AG04450 (cell line): ENCODE measurements at places on chromosomes 16 and 17.
A peak's percentile ranks its signal among the peaks of the same experiment; 100 is the strongest.

DNA sequence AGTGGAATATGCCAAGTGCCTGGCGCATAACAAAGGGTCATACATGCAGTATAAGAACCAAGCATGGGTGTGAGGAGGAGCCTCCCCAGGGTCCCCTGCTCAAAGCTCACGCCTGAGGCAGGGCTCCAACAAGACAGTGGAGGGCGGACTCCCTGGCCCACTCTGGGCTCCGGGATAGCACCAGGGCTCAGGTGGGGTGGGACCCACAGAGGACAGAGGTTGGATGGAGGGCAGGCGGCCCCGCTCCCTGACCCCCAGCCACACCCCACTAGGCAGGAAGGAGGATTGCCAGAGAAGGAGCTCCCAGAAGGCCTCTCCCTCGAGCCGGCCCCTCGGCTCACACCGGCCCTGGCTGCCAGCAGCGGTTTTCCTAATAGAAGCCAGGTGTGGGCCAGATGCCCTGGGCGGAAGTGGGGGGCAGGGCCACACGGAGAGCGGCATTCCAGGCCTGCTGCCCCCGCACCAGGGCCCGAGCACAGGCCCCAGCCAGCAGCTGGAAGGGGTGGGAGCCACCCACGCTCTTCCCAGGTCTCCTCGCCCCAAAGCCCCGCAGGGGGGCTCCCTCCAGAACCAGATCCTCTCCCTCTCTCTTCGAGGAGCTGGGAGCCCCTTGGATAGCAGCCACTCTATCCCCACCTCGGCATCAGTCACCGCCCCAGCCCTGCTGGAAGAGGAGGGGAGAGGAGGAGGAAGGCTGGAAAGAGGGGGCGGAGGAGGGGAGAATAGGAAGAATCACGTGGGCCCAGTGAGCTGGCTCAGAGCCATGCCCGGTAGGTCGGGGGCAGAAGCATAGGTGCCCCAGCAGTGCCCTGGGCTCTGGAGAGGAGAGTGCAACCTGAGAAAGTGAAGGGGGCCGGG lies 21.0 kb downstream of the VASN start:
- DNase-seq: peak; percentile 79

GRCh38 chr17:49798182-49798581 lies 9.7 kb downstream of the KAT7 start:
- DNase-seq: no peak

DNA sequence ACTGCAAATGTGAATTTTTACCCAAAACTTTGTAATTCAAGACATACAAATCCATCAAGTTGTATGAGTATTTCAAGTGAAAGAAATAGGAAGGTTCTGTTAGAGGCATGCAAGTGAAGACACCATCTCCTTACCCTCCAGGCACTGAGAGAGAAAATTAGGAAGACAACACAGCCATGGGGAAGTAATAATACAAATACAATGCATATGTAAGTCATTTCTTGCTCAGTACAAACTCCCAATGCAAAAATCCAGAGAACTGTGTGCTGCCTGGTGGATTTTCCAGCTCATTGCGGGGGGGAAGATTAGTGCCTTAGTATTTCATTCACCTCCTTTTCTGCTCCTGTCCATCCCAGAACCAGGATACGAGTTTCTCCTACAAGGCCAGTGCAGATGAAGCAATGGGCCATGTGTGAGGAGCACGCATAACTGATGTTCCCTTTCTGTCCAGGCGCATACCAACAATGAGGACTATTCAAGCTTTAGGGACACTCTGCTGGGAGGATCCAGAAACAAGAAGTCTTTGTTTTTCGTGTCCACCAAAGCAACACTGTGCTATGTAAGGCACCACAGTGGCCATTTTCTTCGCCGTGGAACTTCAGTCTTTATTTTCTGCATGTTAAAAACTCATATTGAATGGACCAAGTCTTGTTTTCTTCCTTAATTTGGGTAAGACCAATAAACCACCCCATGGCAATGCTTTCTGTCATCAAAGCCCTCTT lies 143.7 kb upstream of the RCVRN start:
- DNase-seq: no peak

- no peak for DNase-seq
Measured at GRCh38 chr16:53100889-53101288, 46.1 kb downstream of the CHD9 start.

GRCh38 chr17:2380226-2380922 lies 20.5 kb downstream of the MNT start:
- DNase-seq: no peak

GRCh38 chr16:4696905-4697847 lies 3.8 kb downstream of the NUDT16L1 start:
- no peak for DNase-seq

DNA sequence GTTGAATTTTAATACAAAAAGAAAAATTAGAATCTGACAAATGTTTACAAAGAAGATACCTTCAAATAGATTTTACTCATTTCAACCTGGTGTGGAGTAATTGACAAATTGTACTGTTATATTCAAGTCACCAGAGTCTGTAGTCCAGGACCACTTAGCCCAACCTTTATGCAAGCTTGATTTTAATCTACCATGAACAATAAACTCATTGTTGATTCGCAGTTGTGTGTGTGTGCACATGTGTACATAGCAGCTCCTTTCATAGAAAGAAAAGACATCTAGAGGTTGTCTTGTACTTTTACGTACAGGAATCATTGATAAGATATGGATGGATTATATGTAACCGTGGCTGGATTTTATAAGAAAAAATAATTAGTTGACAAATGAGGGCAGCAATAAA lies 20.7 kb upstream of the LRRC37A start:
- DNase-seq: no peak

DNA sequence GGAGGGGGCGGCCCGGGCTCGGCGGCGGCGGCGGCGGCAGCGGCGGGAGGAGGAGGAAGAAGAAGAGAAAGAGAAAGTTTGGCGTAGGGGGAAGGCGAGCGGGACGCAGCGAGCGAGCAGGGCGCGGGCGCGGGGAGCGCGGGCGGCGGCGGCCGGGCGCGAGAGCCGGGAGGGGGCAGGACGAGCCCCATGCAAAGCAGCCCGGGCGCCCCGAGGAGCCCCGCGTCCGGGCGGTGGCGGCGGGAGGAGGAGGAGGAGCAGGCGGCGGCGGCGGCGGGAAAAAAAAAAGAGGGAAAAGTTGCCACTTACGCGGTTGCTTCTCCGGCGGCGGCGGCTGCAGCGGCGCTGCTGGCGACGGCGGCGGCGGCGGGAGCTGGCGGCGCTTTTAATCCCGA lies 10.3 kb upstream of the ZFHX3 start:
- no peak for DNase-seq

DNA sequence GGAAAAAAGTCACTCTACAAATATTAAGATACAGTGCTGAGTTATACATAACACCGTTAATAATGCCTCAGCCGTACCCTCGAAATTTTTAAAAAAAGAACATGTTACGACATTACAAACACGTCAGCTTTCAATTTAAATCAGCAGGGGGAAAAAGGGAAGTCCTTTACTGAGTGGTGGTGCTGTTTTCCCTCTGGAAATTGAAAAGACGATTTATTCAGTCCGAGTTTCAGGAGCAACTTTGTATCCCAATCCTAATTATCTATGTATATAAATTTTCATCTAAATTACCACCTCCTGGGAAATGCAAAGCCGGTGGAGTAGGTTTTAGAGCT lies 1.3 kb downstream of the NETO2 start:
- DNase-seq: no peak

- DNase-seq: peak; percentile 74
Measured at GRCh38 chr16:106623-107324, 28.7 kb downstream of the MPG start.

DNA sequence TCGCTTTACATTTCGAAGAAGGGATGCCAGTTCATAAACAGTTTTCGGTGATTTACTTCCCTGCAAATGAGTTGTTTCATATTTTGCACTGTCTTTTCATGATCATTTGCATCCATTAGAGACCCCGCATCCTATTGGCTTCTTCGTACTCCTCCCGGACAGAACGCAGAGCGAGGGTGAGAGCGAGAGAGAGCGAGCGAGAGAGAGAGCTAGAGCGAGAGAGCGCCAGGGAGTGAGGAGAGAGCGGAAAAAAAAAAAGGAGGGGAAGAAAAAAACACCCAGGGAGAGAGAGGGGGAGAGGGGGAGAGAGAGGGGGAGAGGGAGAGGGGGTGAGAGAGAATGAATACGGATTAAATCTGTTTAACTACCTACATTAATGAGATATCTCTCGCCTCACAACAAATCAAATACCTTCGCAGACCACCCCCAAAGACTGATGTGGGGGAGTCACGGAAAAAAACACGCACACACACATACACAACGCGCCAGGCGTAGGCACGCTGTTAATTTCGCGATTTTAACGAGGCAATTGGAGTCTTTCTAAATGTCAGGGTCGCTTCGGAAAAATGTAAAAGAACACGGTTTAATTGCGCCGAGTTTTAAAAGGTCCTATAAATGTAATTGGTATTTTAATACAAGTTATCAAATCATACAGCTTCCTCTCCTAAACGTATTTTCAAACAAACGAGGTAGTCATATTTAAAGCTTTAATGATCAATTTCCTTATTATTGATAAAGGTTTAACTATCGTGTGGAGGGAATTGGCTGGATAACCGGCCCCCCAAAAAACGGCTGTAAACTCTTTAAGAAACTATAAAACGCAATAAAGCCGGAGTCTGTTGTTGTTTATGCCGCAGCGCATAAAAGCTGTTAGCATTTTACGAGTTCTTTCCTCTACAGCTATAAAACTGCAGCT lies at the start of gene HOXB8:
TSS of gene HOXB8 (minus strand) at position 246 of the 916 bp plus-strand sequence. CDS start 588 bp downstream, outside the sequence.
- no peak for DNase-seq

DNA sequence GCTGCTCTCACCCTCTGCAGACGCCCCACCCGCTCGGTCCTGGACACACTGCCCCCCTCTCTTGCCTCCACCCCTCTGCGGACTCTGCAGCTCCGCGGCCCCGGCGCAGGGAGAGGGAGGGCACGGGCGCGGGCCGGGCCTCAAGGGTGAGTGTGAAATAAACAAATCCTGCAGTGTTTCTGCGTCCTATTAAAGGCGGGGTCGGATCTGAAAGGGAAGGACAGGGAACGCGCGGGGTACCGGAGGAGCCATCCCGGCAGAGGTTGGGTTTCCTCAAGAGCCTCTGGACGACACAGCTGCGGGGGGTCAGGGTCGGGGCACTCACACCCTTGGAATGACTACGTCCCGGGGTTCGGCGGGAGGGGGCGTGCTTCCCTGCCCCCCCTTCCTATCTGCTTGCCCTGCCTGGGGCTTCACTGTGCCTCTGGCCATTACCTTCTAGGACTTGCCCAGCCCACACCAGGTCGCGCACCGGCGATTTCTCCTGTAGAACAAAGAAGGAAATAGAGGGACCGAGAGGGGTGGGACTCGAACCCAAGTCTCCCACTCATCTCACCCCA lies 466 bp upstream of the HSF4 start:
- no peak for DNase-seq

DNA sequence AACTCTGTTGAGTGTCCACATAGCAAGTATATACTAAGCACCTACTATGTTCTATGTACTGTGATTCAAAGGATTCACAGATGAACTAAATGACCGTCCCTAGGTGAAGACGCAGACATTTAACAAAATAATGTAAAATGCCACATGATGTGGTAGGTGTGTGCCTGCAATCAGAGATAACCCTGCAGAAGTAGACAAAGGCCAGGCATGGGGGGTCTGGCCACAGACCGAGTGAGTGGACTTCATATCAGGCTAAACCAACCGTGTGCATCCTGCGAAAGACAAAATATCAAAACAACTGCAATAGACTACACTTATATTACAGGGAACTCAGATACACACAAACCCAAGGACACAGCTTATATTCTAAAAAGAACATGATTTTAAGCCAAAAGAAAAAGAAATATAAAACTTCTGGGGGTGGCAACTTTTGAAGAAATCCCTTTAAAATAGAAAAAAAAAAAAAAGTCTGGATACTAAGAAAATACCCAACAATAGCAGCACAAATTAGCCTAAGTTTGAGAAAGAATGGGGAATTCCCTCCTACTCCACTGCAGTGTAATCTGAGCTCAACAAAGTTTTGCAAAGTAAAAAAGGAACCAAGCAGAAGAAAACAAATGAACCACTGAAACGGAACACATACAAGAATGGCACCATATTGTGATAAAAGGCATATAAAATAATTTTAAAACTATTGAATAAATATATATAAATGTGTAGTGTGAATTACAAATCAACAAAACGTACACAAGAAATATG lies 12.3 kb downstream of the HSDL1 start:
- DNase-seq: no peak

GRCh38 chr17:57523926-57524632 lies 221.0 kb downstream of the CCDC182 start:
- DNase-seq: peak; percentile 23

- DNase-seq: no peak
Measured at GRCh38 chr17:47687748-47688147, 6.2 kb upstream of the TBKBP1 start.

- no peak for DNase-seq
Measured at GRCh38 chr17:81251709-81252301, 12.7 kb downstream of the NDUFAF8 start.

- no peak for DNase-seq
Measured at GRCh38 chr16:88881007-88881615, 14.7 kb upstream of the PABPN1L start.

DNA sequence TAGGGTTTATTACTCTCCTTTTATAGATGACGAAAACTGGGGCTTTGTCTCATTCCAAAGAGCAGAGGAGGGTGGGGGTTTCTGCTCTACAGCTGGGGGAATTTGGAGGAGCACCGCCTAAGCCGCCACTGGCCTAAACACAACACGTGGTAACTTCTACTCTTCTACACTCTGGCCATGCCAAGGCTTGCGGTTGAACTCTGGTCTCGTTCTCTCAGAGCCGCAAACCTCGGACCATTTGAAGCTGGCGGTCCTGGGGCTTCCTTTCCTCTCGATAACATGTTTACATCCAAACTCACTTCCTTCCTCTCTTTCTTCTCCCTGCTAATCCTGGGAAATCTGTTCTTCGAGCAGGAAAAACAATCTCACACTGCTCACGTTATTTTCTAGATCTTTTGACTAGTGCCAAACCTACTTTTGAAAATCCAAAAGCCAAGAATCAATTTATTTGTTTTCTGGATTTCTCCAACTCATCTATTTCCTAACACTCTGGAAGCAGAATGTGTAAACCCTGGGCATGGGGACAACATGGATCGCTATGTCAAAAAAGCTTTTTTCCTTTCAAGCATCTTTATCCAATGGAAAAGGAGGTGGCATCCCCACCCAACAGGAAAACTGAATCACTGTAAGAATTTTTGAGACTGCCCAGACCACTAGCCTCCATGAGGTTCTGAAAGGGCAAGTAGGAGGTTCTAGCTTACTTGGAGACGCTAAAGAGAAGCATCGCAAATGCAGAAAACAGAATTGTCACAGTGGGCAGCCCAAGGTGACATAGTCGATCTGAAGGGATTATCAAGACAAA lies 13.6 kb upstream of the EEF2K start:
- peak; percentile 77 for DNase-seq

DNA sequence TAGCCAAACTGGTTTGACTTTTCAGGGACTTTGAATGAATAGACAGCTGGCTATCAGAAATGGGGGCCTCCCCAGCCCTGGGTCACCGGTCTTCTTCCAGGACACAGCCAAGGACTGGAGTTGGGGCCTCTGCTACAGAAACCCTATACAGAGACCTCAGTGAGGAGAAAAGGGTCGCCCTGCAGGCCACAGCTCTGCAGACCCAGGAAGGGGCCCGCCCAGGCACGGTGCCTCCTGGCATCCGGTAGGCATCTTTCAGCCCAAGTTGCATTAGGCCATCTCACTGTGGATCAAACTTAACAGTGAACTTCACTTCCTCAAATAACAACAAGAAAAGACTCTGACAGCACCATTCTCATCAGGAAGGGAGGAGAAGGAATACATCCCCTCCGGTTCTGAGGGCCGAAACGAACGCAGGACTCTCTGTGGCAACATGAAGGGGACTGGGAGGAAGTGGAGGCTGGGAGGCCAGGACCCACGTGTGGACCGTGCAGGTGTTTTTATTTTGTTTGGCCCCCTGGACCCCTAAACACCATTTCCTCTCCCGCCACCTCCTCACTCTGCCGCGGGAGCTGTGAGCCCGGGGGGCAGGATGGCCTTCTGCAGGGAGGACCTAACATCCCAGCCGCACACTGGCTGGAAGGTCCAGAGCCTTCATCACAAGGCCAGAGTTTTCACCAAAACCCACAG lies 7.2 kb downstream of the SLC38A10 start:
- no peak for DNase-seq
